ENCODE measurements at places on chromosomes 1 and 21.

GRCh38 chr1:203364094-203364801 lies 13.3 kb upstream of the FMOD start:
- no peak for DNase-seq

DNA sequence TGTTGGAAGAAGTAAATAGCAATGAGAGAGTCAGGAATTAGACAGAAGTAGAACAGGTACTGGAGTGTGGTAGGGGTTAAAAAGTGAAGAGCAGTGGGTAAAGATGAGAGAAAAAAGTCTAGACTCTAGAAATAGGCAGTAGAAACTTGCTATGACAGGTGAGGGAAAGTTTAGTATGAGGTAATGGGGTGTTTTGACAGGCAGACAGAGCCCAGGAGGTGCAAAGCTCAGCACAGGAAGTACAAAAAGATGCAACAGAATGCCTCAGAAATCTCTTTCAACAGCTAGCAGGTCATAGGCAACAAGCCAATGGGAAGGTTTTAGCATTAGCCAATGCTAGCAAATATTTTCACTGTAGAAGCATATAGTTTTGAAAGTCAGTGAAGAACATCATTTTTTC lies 319.1 kb upstream of the SGIP1 start:
- no peak for DNase-seq

- no peak for DNase-seq
Measured at GRCh38 chr1:224828691-224829090, 100.8 kb upstream of the DNAH14 start.

DNA sequence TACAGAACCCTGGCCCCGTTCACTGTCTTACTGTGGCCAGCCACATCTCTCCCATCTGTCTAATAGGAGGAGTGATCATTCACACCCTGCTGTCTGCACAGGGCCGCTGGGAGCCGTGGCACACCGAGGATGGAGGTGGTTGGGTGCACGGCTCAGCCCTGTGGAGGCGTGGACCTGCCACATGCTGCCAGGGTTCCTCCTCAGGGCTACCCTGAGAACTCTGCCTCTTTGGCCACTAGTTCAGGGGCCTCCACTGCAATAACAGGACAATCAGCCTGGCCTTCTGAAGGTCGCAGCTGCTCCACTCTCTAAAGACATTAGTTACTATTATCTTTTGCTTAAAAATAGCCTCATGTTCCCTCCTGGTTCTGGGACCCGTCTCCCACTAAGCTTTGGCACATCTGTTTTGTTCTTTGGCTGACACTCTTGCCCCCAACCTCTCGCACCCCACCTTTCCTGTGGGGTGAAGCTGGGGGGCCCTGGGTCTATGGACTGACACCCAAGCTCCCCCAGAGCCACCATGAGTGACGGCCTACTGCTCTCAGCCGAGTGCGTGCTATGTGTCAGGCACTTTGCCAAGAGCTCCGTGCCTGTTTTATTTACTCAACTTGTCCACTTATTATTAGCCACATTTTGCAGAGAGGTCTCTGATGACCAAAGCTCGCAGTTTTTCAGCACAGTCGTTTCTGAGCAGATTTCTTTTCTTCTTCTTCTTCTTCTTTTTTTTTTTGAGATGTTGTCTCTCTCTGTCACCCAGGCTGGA lies 66.3 kb downstream of the ARHGEF10L start:
- DNase-seq: no peak

DNA sequence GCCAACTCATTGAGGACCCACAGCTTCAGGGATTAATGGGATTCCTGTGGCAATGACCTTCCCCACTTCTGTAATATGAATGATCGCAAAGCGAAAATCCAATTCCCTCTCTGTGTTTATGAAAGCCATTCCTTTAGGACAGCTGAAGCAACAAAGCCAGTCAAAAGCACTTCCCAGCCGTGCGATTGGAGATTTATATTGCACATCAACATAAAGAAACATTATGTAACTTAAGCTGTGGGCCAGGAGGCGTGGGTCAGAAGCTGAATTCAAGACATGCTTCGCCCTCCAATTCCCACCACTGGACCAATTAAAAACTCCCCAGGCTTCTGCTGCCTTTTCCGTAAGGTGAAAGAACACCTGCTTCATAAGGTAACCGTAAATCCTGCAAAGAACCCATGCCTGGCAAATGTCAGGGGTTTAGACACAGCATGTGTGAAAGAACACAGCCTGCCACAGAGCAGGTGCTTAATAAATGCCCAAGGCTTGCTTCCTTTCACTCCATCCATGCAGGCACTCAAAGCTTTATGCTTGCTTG lies 138.9 kb upstream of the SOD1 start:
- DNase-seq: peak; percentile 71

DNA sequence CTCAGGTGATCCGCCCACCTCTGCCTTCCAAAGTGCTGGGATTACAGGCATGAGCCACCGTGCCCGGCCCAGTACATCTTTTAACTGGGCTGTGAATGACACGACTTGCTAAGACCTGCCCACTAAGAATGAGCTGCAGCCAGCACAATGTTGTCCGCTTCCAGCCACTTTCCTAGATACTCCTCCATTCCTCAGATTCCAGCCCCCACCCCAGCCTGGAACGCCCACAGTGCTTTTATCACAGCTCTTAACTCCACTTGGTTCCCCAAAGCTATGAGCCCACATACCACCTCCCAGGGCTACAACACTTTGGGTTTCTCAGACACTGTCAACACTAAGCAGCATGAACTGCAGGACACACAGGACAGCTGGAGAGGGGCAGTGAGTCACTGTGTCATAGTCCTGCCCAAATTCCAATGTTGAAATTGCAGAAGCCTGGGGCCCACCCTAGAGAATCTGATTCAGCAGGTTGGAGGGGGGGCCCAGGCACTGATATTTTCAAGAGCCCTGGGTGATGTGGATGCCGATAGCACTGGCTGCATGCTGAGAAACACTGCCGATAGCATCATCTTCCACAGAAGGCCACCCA lies 58.0 kb downstream of the ACBD3 start:
- no peak for DNase-seq

DNA sequence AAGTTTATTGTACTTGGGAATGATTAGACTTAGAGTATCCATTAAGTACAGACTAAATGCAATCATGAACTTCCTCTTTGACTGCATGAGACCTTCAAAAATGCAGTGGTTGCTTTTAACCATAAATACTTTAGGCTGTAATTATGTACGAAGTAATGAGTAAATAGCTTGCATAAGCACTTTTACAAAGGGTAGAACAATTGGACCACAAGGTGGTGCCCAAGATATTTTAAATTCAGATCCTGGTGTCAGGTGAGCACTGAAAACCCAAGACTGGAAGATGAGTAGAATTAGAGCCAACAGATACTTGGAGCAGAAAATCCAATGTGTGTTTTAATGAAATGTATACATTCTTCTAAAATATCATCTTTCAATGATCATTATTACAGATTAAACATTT lies 43.4 kb upstream of the RHOU start:
- DNase-seq: no peak

DNA sequence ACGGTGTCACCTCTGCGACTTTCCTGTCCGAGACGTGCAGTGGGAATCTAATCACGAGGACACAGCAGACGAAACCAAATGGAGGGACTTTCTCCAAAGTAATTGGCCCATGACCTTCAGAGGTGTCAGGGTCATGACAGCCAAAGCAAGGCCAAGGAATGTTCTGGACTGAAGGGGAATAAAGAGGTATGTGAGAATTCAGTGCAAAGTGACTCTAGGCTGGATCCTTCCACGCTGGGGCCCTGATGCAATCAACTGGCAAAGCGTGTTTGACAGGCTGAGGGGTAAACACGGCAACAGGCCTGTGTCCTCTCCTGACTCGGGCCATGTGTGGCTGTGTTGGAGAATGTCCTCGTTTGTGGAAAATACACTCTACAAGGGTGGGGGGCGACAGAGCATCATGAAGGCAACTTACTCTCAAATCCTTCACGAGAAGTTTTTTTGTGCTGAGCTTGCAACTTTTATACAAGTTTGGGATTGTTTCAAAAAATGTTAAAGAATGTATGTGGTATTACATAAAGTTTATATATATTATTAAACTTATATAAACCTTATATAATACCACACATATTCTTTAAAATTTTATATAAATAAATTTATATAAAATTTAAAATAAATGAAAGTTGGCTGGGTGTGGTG lies 1.7 kb downstream of the CFAP74 start:
- DNase-seq: no peak

DNA sequence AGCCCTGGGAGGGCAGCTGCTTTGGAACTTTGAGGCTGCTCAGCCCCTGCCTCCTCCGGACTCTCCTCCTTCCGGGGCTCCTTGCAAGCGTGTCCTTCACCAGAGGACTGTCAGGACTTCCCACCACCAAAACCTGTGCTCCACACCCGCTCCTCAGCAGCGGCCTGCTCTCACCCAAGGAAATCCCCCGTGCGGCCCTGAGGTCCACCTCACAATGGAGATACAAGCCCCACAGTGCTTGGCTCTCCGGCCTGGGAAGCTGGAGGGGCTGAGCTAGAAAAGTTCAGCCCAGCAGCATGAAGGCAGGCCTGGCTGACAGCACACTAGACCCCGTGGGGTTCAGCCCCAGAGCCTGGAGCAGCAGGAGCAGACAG lies 33.6 kb downstream of the PGBD5 start:
- no peak for DNase-seq

DNA sequence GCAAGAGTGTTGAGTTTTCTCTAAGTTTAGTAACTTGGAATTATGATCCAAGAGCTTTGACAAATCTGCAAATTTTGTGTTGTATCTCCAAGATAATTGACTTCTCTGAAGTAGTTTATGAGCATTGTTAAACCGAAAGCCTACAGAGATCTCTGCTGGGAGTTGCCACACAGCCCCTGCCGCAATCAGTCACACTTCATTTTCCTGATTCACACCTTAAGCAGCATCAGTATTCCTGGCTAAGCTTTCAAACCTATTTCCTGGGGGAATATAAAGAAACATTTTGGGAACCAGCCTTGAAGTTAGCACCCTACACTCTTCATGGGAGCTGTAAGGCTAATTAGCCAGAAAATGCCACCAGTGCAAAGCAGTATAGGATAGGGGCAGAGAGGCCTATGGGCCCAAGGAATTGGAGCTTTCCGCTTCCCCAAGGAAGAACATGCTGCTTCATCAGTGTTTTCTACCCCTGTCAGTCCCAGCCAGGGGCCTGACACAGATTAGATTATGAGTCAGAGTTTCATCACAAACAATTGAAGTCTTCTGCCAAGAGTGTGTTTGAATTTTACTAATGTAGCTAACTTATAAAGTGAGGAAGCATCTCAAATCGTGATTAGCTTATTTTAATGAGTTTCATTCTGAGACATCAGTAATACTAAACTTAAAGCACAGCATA lies 23.2 kb upstream of the CACYBP start:
- no peak for DNase-seq
